ENCODE measurements at places on chromosomes 2 and 18. TPM values are rescaled to one million over a fixed set of nuclear protein-coding genes. Genes with fewer than 3 reads are reported as not detected.

Gene B3GNT7
- 4.0 TPM for total RNA-seq

Gene DLX1
- total RNA-seq = not detected

Gene ANKRD30B
- not detected for total RNA-seq

Gene CTAGE1
- not detected for total RNA-seq

Gene CD8B2
- total RNA-seq = not detected

- no peak for DNase-seq
Measured at GRCh38 chr2:20536619-20537422, 89.9 kb downstream of the RHOB start.

- DNase-seq = no peak
Measured at GRCh38 chr2:69926849-69927515, 12.1 kb downstream of the MXD1 start.

GRCh38 chr2:60466161-60466702, 87.2 kb downstream of the BCL11A start:
- DNase-seq = no peak

DNA sequence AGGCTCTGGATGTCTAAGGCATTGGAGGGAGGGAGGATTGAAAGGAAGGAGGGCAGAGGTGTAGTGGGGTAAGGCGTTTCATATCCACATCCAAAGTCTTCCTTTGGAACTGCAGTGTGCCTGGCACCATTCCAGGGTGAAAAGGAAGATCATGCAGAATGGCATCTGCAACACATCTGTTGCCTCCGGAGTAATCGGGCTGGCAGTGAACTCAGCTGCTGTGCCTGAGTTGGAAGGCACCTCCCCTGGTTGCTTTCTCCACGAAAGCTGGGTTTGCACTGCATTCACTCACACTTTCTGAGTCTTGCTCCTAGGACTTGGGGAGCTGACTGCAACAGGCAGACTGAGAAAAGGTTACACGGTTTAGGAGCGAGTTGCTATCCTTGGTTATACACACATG, 30.3 kb upstream of the SEC11C start:
- DNase-seq = no peak

DNA sequence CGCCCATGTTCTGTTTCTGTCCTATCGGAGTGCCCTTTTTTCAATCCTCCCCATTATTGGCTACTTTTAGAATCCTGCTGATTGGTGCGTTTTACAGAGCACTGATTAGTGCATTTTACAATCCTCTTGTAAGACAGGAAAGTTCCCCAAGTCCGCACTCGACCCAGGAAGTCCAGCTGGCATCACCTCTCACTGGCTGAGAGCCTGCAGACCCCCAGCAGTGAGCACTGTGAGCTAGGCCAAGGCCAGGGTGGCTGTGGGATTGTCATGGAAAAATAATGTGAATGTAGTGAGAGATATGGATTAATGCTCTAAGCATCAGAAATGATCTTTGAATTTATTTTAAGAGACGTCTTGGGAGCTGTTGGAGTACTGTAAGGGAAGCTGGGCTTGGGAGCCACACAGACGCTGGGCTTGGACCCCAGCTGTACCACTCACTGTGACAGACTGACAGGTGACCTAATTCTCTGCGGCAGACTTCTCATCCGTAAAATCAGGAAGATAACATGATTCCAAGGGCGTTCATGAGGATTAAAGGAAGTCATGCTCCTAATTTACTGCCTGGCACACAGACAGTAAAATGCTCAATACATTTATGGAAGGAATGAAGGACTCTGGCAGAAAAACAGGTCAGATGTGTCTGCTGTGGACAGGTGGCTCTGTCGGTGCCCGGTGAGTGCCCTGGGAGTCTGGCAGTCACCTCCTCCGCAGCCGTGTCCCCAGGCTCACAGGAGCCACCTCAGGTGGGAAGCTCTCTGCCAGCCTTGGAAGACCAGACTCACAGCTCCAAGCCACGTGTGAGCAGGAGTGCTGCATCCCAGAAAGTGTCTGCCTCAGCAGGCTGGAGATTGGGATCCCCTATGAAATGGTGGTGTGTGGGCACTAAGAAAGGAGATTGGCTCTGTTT, 105.5 kb downstream of the FAM168B start:
- DNase-seq = no peak

GRCh38 chr2:219545295-219545942, 1.6 kb downstream of the TMEM198 start:
- DNase-seq = no peak

- DNase-seq = no peak
Measured at GRCh38 chr2:10772868-10773215, 39.7 kb downstream of the PDIA6 start.

GRCh38 chr18:56389190-56389589, 249.2 kb downstream of the TXNL1 start:
- DNase-seq = no peak
